Activated CD8-positive, alpha-beta memory T cell treated with anti-CD3 and anti-CD28 coated beads, Interleukin-2, amount 50 U/mL, for 48 hours (primary cell): ENCODE measurements at places on chromosomes 7 and 10.

DNA sequence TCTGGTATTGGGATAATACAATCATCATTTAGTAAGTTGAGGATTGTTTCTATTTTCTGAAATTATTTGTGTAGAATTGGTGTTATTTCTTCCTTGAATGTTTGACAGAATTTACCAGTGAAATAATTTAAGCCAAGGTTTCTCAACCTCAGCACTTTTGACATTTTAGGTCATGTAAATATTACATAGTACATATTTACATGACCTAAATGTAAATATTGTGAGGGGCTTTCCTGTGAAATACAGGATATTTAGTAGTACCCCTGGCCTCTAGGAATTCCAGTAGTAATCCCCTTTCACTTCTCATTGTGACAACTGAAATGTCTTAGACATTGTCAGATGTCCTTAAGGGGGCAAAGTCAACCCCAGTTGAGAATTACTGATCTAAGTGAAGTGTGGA, 59.8 kb downstream of the TBC1D12 start:
- no peak for DNase-seq

DNA sequence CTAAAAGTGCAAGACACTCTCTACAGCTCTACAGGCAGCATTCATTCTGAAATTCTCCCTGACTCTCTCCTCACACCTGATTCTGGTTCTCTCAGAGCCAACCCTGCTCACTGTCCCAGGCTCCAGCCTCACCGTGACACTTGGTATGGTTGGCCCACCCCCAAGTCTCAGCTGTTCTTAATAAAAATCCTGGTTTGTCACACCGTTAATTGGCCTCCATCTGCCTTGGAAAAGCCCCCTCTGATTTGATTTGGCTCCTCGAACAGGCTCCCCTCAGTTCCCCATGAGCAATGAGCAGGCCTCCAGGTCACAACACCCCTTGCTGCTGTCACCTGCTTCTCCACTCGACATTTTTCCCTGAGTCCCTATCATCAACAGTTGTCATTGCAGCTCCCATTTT, 507.3 kb upstream of the AUTS2 start:
- no peak for DNase-seq

DNA sequence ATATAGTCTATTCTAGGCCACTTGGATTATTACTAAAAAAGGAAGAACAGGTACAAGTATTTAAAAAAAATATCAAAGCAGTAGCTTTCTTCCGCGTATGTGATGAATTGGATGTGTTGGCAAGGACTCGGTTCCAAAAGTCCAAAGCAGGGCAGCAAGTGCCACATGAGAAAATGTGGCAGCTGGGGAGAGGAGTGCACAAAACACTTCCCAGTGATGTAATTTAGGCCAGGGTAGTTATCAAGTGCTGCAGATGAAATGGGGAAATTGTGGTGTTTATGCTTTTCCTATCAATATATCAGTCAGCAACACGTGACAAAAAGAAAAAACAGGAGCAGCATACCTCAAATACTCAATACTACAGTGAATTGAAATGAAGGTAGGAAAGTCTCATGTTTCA, 7.0 kb downstream of the RHOBTB1 start:
- DNase-seq = no peak

GRCh38 chr7:128318691-128319090, 25.0 kb downstream of the RBM28 start:
- no peak for DNase-seq

GRCh38 chr10:91257310-91257709, 36.8 kb downstream of the PCGF5 start:
- DNase-seq = no peak

GRCh38 chr10:13091801-13092200, 8.2 kb upstream of the OPTN start:
- no peak for DNase-seq

GRCh38 chr10:30489346-30489745, 55.4 kb downstream of the MAP3K8 start:
- DNase-seq = peak; percentile 22

GRCh38 chr10:7449063-7449695, 38.3 kb upstream of the SFMBT2 start:
- no peak for DNase-seq

DNA sequence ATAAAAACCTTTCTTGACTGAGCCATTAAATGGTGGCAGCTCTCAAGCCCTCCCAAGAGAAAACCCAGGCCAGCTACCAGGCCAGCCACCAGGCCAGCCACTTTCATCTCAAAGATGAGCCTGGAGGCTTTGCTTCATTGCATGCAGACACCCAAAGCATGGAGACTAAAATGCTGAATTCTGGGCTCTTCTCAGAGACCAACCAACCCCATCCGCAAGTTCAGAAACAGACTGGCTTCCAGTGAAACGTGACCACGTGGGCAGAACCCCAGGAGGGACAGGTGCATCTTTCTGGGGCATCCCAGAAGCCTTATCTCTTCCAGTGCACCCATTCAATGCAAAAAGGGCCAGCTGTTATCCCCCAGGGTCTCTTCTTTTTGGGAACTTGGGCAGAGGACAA, 20.9 kb downstream of the CHST15 start:
- no peak for DNase-seq

- DNase-seq = no peak
These were observed 20.3 kb upstream of the PCBD1 start for GRCh38 chr10:70908406-70909296.

GRCh38 chr10:74910976-74911350, 84.6 kb downstream of the KAT6B start:
- no peak for DNase-seq
